KBM-7 (cell line): ENCODE measurements at places on chromosomes 2 and 18.
A peak's percentile ranks its signal among the peaks of the same experiment; 100 is the strongest.

DNA sequence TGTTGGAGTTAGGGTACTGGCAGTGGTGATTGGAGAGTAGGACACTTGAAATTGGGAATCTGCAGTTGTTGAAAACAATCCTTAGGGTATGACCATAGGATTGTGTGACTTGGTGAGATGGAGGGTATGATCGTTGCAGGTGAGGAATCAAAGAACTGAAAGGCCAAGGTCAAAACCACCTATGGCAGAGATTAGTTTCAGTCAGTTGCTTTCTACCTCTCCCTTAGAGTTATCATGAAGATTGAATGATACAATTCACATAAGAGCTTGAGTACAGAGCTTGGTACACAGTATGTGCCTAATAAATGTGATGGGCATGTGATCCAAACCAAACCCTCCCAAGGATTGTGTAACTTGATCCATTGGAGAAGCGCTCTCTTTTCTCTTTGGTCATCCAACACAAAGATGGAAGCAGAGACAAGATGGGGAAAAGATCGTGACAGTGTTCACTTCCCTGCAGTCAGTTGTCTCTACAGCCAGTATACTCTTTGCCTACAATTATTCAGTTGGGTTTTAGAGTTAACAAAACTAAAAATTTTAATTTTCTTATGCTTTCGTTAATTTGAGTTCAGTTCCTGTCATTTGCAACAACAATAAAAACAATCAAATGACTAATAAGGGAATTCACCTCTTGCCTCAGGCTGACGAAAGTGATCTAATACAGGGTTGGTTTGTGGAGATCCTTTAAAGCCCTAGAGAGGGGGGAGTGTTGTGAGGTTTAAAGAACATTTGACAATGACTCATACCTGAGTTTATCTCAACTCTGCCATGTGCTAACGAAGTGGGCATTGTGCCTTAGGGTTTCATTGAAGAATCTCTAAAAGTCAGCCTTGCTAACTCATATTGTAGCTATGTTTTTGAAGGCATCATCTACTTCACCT lies 14.8 kb upstream of the SMAD2 start:
- DNase-seq = no peak

DNA sequence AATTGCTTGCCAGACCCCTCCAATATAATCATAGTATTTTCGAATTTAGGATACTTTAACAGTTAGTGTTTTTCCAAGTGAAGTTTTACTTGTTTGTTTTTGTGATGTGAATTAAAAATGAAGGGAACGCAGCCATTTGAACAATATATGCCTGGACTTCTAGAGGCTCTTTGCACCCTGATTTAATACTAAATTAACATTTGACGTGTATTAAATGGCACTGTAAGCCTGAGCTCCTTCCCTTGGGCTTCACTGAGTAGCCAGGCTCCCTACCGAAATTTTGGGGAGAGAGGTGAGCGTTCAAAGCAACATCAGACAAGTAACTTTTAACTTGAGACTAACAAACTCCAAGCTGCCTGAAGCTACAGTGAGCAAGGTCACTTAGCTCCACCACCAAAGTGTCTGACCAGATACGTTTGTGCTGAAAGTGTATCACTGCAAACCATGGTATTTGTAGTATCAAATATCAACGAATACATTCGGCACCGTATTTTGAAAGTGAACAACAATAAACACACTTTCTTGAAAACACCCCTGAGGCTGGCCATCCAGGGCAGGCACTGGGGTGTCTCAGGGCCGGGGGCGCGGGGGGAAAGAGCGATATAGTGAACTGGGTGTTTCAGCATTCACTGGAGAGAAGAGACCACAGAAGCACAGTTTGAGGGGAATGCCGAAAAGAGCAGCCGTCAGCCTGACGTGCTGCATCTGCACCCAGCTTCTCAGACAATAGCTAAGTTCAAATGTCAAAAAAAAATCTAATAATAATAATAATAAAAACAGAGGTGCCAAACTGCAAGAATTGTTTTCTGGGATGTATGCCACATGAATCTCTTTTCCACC lies 7.7 kb upstream of the POU3F3 start:
- DNase-seq = peak; percentile 32

DNA sequence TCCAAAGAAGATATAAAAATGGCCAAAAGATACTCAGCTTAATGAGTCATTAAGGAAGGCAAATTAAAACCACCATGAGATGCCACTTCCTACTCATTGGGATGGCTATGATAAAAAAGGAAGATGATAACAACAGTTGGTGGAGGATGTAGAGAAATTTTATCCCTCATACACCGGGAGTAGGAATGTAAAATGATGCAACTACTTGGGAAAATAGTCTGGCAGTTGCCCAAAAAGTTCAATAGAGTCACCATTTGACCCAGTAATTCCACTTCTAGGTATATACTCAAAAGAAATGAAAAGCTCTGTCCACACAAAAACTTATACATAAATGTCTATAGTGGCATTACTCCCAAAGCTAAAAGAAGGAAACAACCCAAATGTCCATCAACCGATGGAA lies 10.1 kb upstream of the SULT1C2 start:
- DNase-seq = no peak

GRCh38 chr2:195001924-195002323 lies 655.1 kb upstream of the SLC39A10 start:
- no peak for DNase-seq

DNA sequence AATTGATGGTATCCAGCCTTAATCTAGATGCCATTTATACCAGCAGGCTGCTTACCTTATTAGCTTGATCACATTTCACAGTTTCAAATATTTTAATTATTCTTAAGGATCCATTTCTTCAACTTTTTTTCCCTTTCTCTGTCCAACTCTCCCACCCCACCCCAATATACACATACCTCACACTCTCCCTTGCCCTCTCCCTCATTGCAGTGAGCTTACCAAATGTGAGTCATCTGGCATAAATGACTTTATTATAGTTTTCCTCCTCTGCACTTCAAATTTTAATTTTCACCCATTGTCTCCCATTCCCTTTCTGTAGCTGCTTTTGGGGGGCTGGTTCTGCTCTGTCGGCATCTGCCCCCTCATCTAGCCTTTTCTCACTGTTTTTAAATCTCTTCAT lies 12.9 kb downstream of the HTR2B start:
- DNase-seq = no peak

DNA sequence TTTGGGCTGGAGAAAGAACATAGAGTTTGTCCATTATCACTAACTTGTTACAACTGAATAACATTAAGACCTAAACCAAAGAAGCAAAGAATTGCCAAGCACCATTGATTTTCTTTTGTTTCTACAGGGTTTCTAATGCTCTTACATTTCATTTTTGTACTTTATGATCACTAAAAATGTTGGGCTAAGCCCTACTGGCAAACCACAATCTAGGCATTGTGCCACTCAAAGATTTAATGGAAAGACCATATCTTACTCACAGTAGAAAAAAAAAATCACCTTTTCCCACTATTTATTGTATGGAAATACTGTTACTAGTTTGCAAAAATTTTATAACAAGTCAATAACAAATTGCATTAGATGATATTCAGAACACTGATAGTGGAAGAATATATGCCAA lies 447.4 kb upstream of the PKDCC start:
- DNase-seq = no peak

DNA sequence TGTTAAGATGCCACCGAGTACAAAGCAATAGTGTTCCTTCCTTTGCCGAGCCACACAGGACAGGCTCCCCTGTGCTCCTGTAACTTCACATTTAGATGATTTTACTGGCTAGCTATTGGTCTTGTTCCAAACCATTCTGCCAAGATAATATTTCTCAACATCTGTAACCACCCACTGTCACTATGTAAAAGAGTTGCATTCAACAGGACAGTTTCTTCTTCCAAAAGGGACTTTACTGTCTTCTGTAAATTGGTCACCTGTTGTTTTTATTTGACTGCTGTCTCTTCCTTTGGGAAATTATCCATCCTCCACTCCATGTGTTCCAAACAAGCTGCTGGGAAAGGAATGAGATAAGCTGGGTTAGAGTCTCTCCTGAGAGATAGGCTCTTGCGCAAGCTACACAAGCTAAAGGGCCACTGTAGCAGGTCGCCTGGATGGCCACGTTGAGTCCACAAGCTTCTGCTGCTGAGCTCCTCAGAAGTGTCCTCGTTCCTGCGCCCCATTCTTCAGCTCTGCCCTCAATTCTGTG lies 14.4 kb upstream of the BZW1 start:
- peak; percentile 11 for DNase-seq

- peak; percentile 11 for DNase-seq
These were observed 929.2 kb upstream of the SOX11 start for GRCh38 chr2:4762951-4763376.

DNA sequence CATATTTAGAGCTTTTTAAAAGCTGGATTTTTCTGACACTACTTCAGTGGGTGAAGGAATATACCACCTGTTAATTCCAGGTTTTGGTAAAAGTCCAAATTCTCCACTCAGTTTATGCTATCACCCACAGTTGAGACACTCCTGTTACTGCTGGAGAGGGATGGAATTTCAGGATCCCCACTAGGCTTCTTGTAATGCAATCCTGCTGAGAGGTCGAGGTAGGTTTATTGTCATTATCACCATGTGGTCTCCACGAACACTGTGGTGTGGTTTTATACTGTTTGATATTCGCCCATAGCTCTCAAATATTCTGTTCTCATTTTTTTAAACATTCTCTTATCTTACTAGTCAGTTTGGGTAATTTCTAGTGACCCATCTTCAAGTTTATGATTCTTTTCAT lies 167.9 kb downstream of the CCDC102B start:
- no peak for DNase-seq

GRCh38 chr2:25557179-25558036 lies 116.0 kb downstream of the DTNB start:
- no peak for DNase-seq

DNA sequence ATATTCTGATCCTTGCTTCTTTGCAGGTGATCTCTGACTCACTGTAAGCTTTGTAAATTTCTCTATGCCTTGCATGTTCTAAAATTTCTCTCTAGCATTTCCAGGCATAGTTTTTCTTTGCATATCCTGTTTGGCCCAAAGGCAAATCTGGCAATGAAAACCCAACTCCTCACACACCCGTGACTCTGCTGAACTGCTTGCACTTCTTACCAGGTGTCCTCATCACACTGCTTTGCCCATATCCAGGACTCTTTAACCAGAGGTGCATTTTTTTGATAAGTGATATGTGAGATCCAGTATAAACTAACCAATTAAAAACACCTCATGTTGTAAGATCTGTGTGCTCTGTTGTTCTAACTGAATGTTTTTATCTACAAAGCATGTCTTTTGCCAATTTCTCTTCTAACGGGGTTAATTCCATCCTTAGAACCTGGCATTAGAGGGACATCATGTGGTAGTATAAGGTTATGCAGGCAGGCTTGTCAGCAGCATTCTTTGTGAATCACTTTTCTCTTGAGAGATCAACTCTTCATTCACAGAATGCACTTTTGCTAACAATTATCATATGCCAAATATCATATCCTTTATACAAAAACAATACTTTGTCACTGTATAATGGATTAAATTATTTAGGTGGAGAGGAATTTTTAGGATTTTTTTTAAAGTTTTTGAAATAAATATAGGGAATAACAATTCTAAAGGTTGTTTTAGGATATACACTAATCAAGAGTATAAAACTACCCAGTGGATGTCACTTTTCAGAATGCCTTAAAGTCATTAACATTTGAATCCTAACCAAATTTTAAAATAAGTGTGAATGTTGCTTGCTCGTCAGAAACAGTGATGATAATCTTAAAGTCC lies 20.8 kb upstream of the TMX3 start:
- DNase-seq = peak; percentile 54

GRCh38 chr2:201975434-201975833 lies 58.2 kb upstream of the FZD7 start:
- no peak for DNase-seq

DNA sequence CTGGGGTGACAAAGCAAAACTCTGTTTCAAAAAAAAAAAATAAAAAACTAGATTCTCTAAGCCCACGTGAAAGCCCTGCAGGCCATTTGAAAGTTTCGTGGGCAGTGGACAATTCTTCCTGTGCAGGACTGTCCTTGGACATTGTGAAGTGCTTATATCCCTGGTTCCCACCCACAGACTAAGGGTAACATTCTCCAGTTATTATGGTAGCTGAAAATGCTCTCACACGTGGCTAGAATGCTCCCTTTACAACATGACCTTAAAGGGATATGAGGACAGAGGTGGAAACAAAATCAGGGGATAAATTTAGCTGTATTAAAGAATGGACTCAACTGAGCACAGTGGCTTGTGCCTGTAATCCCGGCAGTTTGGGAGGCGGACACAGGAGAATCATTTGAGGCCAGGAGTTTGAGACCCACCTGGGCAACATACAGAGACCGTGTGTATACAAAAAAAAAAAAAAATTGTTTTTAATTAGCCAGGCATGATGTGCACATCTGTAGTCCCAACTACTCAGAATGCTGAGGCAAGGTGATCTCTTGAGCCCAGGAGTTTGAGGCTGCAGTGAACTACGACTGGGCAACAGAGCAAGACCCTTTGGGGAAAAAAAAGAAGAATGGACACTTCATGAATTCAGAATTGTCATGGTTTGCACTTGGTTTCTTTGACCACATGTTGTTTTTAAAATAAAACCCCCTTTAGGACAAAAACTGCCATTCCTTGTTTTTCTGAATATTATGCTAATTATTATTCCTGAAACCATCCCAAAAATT lies 167.9 kb downstream of the MGAT5 start:
- no peak for DNase-seq

GRCh38 chr2:27960237-27960912 lies 69.8 kb downstream of the BABAM2 start:
- peak; percentile 53 for DNase-seq

GRCh38 chr18:37408676-37409265 lies 156.8 kb downstream of the CELF4 start:
- DNase-seq = no peak

GRCh38 chr2:12081481-12082210 lies 335.2 kb downstream of the LPIN1 start:
- no peak for DNase-seq

DNA sequence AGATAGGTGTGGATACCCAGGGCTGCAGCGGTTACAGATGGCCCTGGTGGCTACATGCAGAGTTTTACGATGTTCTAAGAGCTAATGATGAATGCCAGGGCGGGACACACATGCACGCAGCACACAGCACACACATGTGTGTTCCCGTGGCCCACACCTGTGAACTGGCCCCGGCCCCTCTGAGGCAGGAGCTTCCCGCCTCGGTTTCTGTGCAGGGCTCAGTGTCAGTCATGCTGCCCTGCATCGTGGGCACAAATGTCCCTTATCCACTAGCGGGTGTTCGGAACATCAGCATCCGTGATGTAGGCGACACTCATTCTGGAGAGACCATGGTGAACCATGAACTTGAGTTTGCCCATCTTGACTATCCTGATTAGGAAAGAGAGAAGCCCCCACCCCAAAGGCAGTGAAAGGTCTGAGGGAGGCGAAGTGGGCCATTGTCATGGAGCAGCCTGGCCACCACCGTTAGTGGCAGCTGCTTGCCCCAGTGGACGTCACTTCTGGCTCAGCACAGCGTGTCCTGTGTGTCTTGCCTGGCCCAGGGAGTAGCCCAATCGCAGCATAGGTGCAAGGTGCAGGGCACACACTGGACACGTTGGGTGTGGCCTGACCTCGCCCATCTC lies 43.8 kb downstream of the DCDC2C start:
- no peak for DNase-seq

DNA sequence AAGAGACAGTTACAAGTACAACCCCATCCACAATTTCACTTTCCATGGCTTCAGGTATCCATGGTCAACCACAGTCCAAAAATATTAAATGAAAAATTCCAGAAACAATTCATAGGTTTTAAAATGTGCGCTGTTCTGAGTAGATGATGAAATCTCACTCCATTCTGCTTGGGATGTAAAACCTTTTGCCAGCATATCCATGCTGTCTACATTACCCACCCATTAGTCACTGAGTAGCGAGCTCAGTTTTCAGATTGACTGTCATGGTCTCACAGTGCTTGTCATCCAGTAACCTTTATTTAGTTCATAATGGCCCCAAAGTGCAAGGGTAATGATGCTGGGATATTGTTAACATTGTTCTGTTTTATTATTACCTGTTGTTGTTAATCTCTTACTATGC lies 40.5 kb downstream of the SMAD4 start:
- DNase-seq = no peak
